ENCODE measurements at places on chromosomes 11 and 22. TPM values are rescaled to one million over a fixed set of nuclear protein-coding genes. Genes with fewer than 3 reads are reported as not detected.

GRCh38 chr11:111936040-111936540, 1.1 kb upstream of the DIXDC1 start:
- DNase-seq = no peak

GRCh38 chr11:8342821-8343681, 79.4 kb upstream of the LMO1 start:
- DNase-seq = peak; percentile 39

Gene FCHSD2
- 11.8 TPM for total RNA-seq

Gene ACRV1
- not detected for total RNA-seq

Gene HSPB2
- total RNA-seq = not detected

Gene MMP1
- not detected for total RNA-seq
